ENCODE measurements at places on chromosomes 1 and 21.

GRCh38 chr21:43957128-43957571, 55.0 kb upstream of the TRAPPC10 start:
- DNase-seq, result no peak

DNA sequence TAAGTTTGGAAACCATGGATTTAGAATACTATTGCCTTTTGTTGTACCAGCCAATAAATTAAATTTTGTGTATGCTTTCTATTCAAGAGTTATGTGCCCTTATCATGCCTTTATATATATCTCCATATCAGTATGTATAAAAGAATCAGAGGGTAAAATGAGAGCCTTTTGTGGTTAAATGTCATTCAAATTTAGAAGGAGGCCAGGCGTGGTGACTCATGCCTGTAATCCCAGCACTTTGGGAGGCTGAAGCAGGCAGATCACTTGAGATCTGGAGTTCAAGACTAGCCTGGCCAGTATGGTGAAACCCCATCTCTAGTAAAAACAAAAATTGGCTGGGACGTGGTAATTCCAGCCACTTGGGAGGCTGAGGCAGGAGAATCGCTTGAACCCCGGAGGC, 88.9 kb downstream of the XPR1 start:
- DNase-seq, result no peak

DNA sequence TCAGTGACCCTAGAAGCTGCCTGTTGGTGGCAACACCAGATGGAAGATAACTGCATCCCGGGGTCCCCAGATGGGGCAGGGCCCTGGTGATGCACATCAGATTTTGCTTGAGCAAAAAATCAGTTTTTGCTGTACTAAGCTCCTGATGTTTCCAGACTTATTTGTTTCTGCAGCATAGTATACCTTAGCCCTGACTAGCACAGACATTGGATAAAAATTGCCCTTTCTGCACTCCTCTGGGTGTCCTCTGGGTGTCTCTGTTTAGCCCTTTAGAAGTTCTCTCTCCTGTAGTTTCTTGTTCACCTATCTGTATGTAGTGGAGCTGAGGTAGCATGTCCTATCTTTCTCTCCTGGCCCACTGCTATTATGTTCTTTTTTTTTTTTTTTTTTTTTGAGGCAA, 30.3 kb upstream of the PLA2G2C start:
- DNase-seq, result peak; percentile 33

DNA sequence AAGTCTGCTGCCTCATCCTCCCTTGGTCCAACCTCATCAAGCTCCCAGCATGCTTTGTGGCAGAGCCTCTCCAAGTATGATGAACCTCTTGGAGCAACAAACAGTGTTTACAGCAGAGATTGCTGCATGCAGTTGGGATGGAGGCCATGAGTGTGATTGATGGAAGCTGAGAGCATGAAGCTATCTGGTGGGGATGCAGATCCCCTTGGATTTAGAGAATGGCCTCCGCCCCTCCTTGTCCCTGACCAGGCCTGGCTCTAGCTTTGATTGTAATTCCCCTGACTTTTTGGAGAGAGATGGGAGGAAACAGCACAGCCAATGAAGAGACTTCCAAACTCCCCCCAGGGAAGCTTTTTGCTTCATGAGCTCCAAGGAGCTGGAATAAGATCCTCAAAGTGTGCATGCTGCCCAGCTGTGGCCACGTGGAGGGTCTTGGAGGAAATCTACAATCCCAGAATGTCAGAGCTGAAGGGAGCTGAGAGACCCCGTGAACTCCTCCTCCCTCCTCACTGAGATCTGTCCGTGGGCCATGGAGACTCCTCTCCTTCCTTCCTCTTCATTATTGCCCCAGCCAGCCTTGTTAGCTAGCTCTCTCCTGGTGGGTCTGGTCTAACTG, 165.3 kb upstream of the USP24 start:
- no peak for DNase-seq
